ENCODE measurements at places on chromosomes 12 and 14.

DNA sequence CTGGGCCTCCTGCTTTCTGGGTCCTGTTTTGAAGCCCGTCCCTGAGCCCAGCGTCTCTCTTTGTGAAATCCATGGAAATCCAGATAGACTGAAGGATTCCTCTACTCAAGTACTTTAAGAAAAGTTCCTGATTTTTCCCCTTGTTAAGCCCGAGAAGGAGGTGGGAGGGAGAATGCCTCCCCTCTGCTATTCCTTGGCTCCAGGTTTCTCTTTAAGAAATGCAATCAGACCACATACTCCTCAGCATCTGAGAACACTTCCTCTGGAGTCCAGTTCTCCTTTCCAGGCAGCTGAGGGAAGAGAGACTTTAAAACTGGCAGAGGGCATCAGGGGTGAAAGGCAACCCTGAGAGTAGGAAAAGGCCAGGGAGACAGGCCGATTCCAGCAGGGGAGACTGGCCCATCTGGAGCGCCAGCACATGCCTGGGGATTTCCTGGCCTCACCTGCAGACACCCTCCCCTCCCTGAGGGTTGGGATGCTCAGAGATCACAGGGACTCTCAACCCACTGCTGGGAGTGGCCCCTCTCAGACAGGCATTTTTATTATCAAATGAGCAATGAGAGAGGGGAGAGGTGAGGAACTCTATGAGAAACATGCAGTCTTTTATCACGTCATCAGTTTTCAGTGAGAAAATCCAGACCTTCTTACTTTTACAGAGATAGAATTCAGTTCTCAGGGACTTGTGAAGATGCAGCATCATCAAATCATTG, 2.0 kb upstream of the EMP1 start:
- DNase-seq: no peak

DNA sequence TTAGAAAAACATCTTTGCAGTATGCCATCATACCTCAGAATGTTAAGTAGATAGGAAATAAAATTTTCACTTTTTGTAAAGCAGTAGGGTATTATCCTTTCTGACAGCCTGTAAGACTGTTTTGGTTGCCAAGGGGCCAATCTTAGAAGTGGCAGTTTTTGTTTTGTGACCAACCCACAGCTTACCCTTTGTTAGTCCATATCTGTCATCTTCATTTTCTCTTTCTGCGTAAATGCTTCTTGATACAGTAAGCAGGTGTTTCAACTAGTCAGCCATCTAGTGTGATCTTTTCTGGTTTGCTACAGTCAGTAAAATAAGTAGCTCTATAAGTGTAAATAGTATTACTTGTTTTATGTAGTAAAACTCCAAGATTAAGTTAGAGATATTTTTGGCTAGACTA, 8.8 kb downstream of the PPM1A start:
- DNase-seq: no peak

DNA sequence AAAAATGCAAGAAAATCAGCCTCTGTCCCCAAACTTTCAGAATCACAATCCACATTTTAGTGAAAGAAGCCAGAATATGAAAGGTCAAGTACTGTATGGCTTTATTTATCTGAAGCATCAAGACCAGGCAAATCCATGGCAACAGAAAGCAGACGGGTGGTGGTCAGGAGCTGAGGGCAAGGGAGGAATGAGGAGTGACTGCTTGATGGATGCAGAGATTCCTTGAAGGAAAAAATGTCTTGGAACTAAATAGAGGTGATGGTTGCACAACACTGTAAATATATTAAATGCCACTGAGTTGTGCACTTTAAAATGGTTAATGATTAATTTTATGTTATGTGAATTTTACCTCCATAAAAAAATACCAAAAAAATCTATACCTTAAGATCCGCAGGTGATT, 165.1 kb downstream of the GXYLT1 start:
- no peak for DNase-seq

DNA sequence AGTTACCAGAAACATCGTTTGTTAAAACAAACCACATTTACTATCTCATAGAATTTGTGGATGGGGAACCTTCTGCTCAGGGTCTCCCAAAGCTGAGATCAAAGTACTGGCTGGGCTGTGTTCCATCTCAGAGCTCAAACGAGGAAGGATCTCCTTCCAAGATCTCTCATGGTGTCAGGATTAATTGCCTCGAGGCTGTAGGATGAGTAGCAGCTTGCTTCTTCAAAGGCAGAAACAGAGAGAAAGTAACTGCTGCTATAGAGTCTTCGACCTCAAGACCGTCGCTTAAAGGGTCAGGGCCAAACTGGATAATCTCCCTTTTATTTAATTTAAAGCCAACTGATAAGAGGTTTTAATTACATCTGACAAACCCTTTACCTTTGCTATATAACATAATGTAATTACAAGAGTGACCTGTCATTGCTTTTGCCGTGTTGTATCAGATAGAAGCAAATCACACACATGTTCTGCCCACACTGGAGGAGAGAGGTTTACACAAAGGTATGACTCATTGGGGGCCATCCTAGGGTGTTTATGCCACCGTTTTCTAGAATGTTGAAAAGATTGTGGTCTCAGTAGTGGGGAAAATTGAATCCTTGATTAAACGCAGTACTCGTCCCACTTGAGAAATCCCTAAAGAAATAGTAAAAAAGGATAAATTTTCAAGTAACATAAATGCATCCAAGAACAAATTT, 868.8 kb upstream of the TMEM132C start:
- DNase-seq: no peak

DNA sequence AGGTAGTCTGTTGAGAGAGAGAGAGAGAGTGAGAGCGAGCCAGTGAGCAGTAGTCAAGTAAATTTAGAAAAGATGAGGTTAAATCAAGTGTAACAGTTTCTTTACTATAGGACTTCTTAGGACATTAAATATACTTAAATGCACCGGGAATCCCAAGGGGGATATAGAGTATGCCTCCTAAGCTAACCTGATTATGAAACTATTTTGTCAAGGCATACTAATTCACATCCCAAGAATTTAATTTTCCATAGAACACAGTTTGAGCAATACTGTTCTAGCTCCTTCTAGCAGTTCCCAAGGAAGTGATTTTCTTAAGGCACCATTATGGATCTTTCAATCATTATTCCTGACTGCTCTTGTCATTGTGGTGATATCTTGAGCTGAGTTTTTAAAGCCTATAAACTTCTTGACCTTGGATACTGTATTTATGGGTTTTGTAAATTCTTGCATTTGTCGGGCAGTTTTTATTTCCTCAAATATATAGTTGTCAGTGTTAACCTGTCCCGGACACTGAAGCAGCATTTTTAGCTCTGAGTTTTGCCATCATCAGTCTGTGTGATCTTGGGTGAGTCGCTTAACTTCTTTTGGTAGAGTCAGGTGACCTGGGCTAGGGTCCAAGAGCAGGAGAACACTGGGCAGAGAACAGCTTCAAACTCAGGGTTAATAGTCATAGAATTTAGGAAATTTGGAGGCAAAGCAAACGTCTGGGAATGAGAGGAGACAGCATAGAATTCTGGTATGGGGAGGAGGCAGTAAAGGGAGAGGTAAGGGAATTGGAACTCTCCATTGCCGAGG, 196.5 kb upstream of the FRMD6 start:
- DNase-seq: no peak

DNA sequence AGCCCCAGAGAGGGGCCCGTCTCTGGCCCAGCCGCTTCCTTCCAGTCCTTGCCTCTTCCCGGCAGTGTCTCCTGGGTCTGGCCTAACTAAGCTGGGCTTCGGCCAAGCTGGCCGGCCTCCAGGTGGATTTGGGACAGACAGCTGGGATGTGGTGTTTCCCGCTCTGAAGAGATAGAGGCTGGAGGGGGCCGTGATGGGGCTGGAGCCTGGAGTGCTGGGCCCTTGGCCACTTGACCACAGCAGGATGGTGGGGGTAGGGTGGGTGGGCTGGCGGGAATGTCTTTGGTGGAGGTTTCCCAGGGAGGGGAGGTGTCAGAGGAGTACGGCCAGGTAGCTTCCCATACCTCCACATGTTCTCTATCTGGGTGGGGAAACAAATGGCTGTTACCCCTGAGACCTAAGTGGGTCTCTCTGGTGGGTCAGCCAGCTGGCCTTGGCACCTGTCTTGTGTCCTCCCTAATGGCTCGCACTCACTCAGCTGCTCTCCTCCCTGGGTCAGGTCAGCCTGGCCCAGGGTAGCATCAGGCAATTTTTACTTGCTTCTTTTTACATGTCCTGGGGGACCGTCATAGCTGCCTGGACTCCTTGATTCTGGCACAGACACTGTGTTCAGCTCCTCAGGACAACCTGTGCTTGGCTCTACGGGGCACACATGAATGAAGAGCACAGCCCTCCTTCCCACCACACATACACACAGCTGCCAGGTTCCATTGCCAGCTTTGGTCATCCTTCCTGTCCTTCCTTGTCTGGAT, 19.8 kb upstream of the PGF start:
- DNase-seq: no peak

DNA sequence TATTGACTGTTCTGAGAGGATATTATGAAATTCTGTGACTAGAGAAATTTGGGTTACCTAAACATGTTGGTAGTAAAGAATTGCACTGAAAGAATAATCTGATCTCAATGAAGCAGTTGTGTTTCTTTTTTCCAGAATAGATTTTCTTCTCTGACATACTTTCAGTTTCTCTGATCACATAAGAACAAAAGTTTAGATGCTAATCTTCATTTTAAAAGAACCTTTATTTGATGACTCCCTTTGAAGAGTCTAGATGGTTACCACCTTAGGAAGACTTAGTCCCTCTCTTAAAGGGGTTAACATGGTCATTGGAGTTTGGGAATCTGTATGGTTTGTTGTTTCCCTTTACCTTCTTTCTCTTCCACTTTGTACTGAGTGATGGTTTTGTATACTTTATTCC, 58.6 kb downstream of the MON2 start:
- DNase-seq: no peak

- DNase-seq: no peak
Observed at GRCh38 chr14:24843494-24843893, 206.5 kb downstream of the STXBP6 start.

- no peak for DNase-seq
Observed at GRCh38 chr14:93008381-93008780, 85.4 kb downstream of the CHGA start.

DNA sequence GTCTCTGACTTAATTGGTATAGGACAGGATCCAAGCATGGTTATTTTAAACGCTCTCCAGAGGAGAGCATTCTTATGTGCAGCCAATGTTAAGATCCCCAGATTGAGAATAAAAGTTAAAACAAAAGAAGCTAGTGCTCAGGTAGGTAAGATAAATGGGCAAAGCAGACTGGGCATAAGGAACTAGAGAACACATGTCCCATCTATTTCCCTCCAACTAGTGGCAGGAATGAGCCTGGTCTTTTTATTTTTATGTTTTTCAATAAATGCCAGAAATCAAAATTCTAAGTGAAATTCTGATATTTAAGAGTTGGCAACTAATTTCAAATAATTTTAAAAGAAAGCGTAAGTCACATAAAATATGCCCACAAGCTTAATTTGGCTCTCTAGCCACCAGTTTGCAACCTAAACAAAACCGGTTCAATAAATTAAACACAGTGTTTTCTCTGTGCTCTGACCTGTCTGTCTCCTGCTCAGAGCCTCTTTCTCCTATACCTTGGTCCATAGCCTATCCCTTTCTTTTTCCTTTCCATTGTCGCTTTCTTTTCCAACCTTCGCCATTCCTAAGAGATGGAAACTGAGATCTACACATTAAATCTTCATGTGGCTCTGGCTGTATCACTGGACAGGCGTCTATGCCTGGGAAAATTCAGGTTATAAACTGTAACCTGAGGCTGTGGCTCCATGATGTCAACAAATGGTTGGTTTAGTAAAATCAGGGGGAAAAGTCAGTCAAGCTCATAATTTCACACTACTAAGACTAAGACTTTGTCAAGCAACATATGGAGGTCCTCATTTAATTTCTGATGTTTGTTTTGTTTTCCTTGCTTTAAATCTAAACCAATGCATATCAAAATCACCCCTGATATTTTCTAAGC, 5.5 kb downstream of the SLC38A1 start:
- DNase-seq: no peak

DNA sequence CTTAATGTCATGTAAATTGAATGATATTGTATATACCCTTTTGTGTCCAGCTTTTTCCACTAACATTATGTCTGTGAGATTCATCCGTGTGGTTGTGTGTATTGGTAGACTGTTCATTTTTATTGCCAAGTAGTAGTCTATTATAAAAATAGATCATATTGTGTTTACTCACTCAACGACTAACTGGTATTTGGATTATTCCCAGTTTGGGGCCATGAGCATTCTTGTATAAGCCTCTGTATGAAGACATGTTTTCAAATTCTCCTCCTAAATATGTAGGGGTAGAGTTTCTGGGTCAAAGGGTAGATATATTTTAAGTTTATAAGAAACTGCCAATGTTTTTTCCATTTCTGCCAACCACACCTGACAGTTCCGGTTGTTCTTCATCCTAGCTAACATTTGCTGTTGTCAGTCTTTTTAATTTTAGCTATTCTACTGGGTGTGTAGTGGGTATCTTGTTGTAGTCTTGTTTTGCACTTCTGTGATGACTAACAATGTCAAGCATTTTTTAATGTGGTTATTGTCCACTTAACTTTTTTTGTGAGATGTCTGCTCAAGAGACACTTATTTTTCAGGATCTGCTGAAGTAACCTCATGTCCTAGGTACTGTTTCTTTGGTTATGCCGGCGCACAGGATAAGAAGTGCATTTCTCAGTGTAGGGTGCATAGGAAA, 93.2 kb downstream of the DACT1 start:
- no peak for DNase-seq

DNA sequence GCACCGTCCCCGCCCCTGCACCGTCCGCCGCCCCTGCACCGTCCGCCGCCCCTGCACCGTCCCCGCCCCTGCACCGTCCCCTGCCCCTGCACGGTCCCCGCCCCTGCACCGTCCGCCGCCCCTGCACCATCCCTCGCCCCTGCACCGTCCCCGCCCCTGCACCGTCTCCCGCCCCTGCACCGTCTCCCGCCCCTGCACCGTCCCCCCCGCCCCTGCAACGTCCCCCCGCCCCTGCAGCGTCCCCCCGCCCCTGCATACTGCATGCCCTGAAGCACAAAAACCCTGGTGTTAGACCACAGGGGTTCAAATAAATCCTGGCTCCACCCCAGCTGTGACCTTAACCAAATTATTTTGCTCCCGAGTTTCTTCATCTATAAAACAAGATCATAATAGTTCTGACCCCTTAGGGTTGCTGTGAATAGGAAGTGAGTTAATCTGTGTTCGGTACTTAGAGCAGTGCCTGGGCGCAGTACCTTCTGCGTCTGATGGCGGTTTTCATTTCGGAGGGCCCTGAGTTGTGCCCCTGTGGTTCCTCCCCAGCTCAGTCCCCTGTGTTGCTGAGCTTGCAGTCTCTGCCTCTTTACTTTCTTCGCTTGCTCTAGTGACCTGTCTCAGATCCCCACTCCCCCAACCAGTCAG, 38.1 kb downstream of the ESRRB start:
- DNase-seq: no peak
